Activated CD4-positive, alpha-beta T cell treated with anti-CD3 and anti-CD28 coated beads, Interleukin-2, amount 50 U/mL, for 4 hours (primary cell): ENCODE measurements at places on chromosomes 11 and 22.

DNA sequence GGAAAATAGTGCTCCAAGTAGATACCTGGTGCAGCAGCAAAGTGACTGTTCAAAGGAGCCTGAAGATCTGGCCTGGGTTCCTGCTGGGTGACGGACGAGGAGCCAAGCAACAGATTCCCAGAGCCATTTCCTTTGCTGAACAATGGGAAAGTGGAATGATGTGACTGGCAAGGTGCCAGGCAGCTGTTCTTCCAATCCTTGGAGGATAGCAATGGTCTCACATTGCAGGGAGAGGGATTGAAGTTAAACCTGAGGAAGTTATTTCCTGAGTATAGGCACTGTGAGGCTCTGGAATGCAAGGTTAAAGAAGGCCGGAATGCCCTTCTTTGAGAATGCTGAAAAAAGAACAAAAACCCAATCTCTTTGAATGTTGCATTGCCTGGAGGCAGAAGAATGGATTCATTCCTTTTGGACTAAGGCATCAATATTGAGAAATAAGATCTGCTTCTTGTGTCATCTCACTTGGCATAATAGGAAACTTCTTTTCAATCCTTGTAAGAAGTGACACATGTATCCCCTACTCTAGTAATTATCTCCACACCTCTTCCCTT, 223.8 kb downstream of the BLID start:
- DNase-seq: no peak

DNA sequence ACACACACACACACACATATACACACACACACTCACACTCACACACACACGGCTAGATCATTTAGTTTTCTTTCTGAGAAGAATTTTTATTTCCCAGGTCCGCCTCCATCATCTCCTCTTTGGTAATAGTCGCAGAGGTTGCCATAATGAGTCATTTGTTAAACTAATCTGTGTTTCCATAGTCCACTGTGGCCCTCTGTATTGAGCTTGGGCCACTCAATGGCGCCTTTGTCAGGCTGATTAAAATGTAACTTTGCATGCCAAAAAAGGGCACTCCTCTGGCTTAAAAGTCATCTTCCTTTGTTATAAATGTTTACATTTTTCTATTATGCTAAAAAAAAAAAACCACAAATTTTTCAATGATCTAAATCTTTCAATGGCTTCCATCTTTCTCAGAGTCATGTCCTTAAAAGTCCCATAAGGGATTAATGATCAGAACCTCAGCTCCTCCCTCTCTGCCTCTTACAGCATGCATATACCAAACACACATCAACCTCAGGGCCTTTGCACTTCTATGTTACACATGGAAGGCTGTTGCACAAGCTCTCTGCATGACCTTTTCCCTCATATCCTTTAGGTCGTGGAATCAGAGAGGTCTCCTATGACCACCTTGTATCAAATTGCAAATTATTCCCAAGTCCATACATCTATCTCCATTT, 35.3 kb downstream of the EHF start:
- DNase-seq: no peak

- DNase-seq: no peak
Observed at GRCh38 chr11:9206496-9206895, 58.7 kb downstream of the DENND5A start.

DNA sequence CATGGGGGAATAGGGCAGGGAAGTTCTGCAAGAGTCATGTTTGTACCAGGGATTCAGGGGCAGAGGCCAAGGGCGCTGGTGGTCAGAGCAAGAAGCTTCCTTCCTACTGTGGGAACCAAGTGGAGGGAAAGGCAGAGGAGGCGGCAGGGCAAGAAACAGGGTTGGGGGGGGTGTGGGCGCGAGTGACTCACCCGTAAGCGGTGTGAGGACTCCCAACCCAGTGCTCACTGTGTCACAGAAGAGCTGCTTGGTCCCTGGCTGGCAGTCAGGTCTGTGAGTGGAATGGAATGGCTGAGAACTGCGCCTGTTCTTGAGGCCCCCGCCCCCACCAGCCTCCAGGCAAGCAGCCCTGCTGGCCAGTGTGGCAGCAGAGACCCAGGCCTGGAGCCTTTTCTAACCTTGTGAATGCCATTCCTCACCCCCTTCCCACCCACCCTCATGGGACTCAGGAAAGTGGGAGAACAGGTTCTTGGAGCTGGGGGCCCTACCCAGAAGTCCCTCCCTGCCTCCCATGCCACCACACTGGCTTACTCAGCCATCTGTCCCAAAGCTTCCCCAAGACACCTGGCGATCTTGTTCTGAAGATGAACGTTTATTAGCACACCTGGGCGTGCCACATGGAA, 4.7 kb downstream of the LRRC10B start:
- no peak for DNase-seq
